ENCODE measurements at places on chromosomes 12 and 14. TPM values are rescaled to one million over a fixed set of nuclear protein-coding genes. Genes with fewer than 3 reads are reported as not detected.

DNA sequence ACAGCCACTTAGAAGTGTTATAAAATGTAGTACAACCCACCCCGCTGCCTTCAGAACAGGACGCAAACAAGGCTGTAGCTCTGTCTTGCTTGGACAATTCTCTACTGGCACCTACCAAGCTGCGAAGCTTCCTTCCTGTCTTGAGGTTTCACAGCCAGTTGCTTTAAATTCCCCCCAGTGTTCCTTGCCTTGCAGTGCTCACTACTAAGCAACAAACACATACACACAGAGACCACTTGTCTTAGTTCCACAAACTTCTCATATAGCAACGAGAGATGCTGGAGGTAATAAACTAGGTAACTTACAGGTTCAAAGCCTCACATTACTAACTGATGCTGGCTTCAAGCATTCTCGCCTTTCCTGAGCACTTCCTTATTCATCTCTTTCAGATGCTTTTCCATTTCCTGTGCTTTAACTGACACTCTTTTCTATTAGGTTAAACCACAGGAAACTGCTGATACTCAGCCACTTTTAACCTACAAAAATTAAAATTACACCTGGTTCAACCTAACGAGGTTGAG, 91.5 kb upstream of the PTGDR start:
- DNase-seq, result no peak

- DNase-seq, result no peak
Measured at GRCh38 chr14:55136885-55137786, 8.1 kb downstream of the LGALS3 start.

- DNase-seq, result no peak
Measured at GRCh38 chr12:12979126-12979525, 20.9 kb downstream of the HEBP1 start.

GRCh38 chr14:91931478-91932088, 15.9 kb downstream of the FBLN5 start:
- DNase-seq, result no peak

- no peak for DNase-seq
Measured at GRCh38 chr12:96483116-96483515, 6.3 kb upstream of the CFAP54 start.

GRCh38 chr12:13128291-13128965, 25.0 kb upstream of the GSG1 start:
- no peak for DNase-seq

DNA sequence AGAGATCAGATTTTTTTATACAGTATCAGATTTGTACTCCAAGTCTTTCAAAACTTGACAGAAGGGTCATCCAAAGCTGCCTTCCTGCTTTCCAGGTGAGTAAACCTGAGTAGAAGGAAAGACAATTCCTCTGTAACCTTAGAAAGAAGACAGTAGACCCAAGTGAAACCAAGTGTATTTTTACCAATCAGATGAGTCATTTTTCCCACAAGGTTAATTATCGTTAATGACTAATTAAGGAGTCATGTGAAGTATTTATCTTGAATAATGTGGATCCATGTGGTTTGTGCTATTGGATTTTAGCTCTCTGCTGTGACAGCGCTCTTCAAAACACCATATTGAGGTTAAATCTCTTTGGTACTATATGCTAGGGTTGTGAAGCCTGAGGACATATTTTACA, 74.0 kb upstream of the PELI2 start:
- DNase-seq, result peak; percentile 37

DNA sequence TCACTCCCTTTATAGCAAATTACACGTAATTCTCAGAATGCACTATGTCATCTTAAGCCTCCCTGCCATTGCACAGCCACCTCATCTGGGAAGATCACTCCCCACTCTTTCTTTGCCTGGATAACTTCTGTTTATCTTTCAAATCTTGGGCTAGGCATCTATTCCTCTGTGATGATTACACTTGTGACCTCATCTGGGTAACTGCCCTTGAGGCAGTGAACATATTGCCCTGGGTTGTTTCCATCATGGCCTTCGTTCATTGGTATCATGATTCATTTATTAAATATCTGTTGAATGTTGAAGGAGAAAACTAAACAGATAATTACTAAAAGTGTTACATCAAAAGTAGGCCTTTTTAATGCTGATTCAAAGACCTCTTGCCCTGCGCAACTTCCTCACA, 26.2 kb upstream of the PDE3A start:
- DNase-seq, result no peak

DNA sequence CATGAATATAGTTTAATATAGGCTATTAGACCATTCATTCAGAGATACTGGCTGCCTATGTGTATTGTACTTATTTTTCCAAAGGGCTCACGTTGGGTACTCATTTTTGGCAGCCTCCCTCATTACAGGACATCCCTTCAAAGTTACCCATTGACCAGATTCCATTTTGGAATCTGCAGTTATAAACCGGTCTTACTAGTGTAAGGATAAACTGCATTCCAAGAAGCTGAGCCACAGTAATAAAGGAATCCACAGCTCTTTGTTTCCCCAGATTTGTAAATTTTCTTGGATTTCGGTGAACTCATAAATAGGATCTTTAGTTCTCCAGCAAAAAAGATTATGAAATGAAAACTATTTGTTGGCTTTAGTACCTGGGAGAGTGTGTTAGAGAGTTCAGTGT, 18.9 kb upstream of the CFL2 start:
- no peak for DNase-seq

GRCh38 chr12:15801770-15802744, 12.9 kb upstream of the EPS8 start:
- DNase-seq, result no peak

- peak; percentile 63 for DNase-seq
Measured at GRCh38 chr12:75334384-75335030, at the start of gene GLIPR1L1. GLIPR1L1 (plus strand) TSS chr12:75334670; CDS start chr12:75334729, 59 bp downstream.

- no peak for DNase-seq
Measured at GRCh38 chr14:61478971-61479473, 157.6 kb downstream of the PRKCH start.

DNA sequence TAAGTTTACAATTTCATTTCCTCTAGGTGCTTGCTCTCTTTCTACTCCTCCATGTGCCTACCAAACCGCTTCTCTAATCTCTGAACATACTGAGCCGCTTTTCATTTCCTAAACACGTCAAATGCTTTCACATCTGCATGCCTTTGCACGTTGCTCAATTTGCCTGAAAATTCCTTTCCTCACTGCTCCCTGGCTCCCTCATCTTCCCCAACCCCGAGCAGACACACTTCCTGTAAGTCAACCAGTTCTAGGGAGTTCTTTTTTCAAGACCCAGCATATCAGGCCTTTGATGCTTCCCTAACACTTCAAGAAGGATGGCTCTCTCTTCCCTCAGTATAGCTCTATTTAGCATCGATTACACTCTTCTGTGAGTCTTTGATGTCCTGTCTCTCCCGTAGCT, 50.3 kb downstream of the LMO3 start:
- DNase-seq, result no peak

- DNase-seq, result no peak
Measured at GRCh38 chr14:31307618-31308017, 100.0 kb upstream of the HECTD1 start.

DNA sequence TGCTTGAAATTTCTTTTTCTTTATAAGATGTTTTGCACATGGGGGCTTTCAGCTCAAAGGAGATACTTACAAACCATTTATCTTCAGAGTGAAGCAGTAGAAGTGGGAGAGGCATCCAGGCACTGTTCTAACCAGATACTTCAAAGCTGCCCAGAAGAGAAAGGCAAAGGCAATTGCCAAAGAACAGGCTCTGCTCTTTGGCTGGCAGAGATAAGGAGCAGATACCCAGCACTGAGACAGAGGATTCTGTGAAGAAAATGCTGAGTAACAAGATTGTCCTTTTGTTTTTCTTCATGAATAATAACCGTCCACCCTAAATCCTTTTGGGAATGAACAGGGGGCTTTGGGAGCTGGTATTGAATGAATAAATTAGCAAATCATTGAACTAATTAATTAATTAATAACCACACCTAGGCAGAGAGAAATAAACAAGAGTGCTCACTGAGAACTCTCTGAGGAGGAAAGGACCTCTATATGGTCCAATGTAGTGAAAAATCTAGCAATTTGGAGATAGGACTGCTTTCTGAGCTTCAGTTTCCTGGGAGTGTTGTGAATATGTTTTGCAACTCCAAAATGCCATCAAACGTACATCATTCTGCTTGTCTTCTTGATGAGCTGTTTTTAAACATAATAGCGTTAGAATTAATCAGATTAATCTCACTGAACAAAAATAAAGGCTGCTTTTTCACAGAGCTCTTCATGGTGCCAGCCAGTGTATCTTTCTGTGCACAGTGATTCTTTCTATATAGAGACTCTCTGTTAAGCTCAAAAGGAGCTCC, 192.8 kb upstream of the AMIGO2 start:
- no peak for DNase-seq

DNA sequence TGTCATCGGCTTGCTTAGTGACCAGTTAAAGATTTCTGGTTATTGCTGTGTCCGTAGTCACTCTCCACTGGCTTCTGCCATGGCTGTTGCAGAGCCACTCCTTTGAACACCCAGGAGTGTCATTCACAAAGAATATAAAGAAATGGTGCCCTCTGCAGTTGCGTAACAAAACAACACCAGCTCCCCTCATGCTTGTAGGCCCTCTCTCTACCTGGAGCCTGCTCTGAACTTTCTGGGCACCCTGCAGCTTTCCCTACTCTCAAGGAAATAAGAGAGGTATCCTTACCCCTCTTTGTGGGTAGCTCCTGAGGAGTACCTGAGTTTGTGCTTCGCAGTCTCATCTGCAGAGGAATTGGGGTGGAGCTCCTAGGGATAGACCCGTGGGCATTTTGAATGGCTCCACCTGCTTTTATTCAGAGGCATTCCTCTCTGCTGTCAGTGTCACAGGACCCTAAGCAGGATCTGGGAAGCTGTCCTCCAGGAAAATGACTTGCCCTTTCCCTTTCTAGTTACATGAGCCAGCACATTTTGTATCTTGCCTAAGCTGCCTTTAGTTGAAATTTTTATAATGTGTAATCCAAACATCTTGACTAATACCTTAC, 97.2 kb upstream of the TMEM260 start:
- peak; percentile 2 for DNase-seq

GRCh38 chr14:86221000-86221399, 691.1 kb downstream of the FLRT2 start:
- DNase-seq, result no peak

DNA sequence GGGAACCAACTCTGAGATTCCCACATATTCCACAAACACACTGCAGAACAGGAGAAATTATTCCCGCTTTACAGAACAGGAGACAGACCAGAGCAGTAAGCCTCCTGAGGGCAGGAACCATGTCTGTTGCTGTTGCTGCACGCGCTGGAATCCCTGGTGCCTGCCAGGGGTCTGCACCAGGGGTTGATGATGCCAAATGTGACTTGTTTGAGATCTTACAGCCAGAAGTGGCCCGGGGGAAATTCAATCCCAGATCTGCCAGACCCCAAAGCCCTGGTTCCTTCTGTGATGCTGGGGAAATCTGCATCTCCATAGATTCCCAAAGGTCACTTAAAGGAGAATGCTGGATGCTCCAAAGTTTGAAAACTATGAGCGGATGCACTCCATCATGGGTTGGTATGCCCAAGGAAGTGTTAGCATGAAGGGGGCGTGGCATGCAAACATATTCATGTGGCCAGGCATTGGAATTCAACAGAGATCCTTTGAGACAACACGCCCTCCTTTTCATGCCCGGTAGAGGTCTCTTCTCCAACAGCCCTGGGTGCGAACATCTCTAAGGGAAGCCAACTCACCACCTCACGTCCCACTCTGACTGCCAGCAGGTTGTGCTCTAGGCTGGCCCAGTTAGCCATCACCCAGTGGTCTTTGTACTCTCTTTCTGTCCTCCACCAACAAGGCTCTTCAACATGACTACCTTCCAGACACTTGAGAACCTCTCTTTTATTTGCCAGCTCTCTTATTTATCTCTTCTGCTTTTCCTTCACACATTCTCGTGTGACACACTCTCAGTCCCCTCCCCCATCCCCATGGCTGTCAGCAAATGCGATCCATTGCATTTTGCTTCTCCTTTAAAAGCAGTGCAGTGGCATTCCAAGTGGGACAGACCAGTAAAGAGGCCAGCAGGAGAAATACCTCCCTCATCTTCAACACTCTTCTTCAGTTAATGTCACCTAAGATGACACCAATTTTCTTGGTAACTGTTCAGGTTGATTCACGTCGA, 131.3 kb downstream of the ZFP36L1 start:
- no peak for DNase-seq

GRCh38 chr12:123889848-123890535, 82.6 kb downstream of the CCDC92 start:
- DNase-seq, result no peak

DNA sequence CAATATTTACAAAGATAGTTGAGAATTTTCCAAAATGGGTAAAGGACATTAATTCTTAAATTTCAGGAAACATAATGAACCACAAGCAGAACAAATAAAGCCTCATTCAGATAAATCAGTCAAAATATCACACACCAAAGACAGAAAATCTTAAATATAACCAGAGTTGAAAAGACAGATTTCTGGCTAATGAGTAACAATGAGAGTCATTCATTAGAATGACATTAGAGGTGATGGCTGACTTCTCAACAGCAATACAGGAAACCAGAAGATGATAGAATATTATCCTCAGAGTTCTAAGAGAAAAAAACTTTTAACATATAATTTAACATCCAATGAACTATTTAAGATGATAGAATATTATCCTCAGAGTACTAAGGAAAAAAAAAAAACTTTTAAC, 124.2 kb downstream of the DENND5B start:
- DNase-seq, result no peak

GRCh38 chr12:14554281-14555007, 13.2 kb downstream of the PLBD1 start:
- DNase-seq, result peak; percentile 55

- DNase-seq, result no peak
Measured at GRCh38 chr14:89667983-89668382, 250.9 kb upstream of the FOXN3 start.

DNA sequence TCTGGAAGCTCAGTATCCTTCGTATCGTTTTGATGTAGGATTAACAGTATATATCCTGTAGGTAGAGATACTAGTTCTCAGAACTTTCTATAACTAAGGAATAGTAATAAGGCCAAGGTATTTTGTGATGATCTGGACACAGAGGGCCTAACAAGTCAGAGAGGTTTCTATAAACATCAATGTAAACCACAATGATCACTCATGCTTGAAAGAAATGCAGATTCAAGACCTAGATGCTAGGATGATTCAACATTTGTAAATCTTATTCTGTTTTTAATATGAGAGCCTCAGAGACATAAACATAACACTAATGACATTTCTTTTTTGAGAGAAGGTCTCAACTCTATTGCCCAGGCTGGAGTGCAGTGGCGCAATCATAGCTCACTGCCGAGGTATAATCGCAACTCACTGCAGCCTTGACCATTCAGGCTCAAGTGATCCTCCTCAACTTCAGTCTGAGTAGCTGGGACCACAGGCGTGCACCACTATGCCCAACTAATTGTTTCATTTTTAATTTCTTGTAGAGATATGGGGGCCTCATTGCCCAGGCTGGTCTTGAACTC, 16.2 kb downstream of the SUPT16H start:
- no peak for DNase-seq

Gene TTC6
- 0.80 TPM for total RNA-seq

Gene CLEC9A
- not detected for total RNA-seq

Gene GDF3
- total RNA-seq, result not detected

Gene VSIG10
- 31.0 TPM for total RNA-seq

Gene KLRF1
- total RNA-seq, result not detected

Gene PTCSC3
- total RNA-seq, result not detected

Gene SLC4A8
- total RNA-seq, result 1.1 TPM

Gene PKP2
- total RNA-seq, result 13.4 TPM

Gene SYNE3
- total RNA-seq, result not detected

Gene AREL1
- 28.9 TPM for total RNA-seq
